ENCODE measurements at places on chromosomes 2 and 18. TPM values are rescaled to one million over a fixed set of nuclear protein-coding genes. Genes with fewer than 3 reads are reported as not detected.

GRCh38 chr2:106959975-106960682 lies 74.2 kb upstream of the ST6GAL2 start:
- no peak for DNase-seq

DNA sequence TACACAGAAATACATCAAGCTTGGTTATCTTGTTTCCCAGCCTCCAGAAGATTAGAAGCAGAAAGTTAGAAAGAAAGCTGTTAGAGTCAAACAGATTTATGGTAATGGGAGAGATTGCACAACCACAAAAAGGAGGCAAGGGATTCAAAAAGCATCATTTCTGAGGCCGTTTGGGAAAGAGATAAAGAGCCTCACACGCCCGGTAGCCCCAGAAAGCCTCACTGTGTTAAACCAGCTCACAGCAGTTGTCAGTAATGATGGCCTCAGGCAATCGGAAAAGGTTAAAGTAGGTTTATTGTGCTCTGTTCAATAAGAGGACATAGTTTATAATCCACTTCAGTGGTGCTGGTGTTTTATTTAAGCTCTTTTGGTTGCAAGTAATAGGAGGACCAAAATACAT lies 111.3 kb downstream of the DCC start:
- DNase-seq = no peak

- no peak for DNase-seq
Measured at GRCh38 chr2:224837558-224837957, 121.4 kb upstream of the CCDC195 start.

Gene SFT2D3
- polyA plus RNA-seq = not detected
